ENCODE measurements at places on chromosomes 4 and X. TPM values are rescaled to one million over a fixed set of nuclear protein-coding genes. Genes with fewer than 3 reads are reported as not detected.

The P2RY4 gene
- total RNA-seq: 0.13 TPM

The REST gene
- total RNA-seq: 17.6 TPM

The PPP1R3F gene
- total RNA-seq: 2.9 TPM

The TLR10 gene
- not detected for total RNA-seq

The MTTP gene
- 0.38 TPM for total RNA-seq

The FGD1 gene
- 1.7 TPM for total RNA-seq

The SLAIN2 gene
- 30.3 TPM for total RNA-seq

The C4orf51 gene
- total RNA-seq: not detected

The SATL1 gene
- not detected for total RNA-seq

The SPANXN3 gene
- total RNA-seq: not detected

The INTU gene
- 3.9 TPM for total RNA-seq

The SMARCA1 gene
- total RNA-seq: 5.6 TPM

The TASL gene
- not detected for total RNA-seq

The CD38 gene
- not detected for total RNA-seq

The TMSB15A gene
- total RNA-seq: not detected

The ARMCX4 gene
- total RNA-seq: 0.79 TPM

The DCAF12L1 gene
- not detected for total RNA-seq

The TRIML2 gene
- not detected for total RNA-seq

The PPP4R3C gene
- not detected for total RNA-seq

The METTL14 gene
- total RNA-seq: 18.8 TPM

The DUSP9 gene
- 0.77 TPM for total RNA-seq

The RADX gene
- total RNA-seq: 1.7 TPM

The MMRN1 gene
- under 0.01 TPM for total RNA-seq

The DYNLT3 gene
- 93.2 TPM for total RNA-seq

The TNIP3 gene
- not detected for total RNA-seq

The SPIN4 gene
- total RNA-seq: 1.3 TPM

The SHROOM4 gene
- total RNA-seq: 0.51 TPM

The OPHN1 gene
- total RNA-seq: 3.2 TPM

The PPID gene
- 18.1 TPM for total RNA-seq

The HTR2C gene
- total RNA-seq: not detected

The CXCL11 gene
- not detected for total RNA-seq

The FBXL5 gene
- 102 TPM for total RNA-seq

The TLR8 gene
- total RNA-seq: not detected

Data from bronchial epithelial cell (primary cell).